ENCODE measurements at places on chromosomes 1 and 21. TPM values are rescaled to one million over a fixed set of nuclear protein-coding genes. Genes with fewer than 3 reads are reported as not detected.

ADAMTSL4 gene
- polyA plus RNA-seq, result 5.8 TPM

STUM gene
- polyA plus RNA-seq, result 0.40 TPM

GUCA2B gene
- polyA plus RNA-seq, result not detected

SPRR3 gene
- polyA plus RNA-seq, result not detected

FYB2 gene
- not detected for polyA plus RNA-seq

AHCTF1 gene
- 21.7 TPM for polyA plus RNA-seq

PLCH2 gene
- 0.07 TPM for polyA plus RNA-seq

GJB3 gene
- polyA plus RNA-seq, result 0.47 TPM

ASB17 gene
- not detected for polyA plus RNA-seq

GPR25 gene
- not detected for polyA plus RNA-seq

DMBX1 gene
- polyA plus RNA-seq, result 0.11 TPM

Data from GM23338 (cell line).